Ureter (tissue), 1 donor: ENCODE measurements at places on chromosomes 16 and 17. TPM values are rescaled to one million over a fixed set of nuclear protein-coding genes. Genes with fewer than 3 reads are reported as not detected.

TMIGD1 gene
- total RNA-seq, result not detected

TBC1D16 gene
- total RNA-seq, result 37.0 TPM

GPT2 gene
- 34.2 TPM for total RNA-seq

ERN2 gene
- total RNA-seq, result 87.6 TPM

ABCA9 gene
- 4.3 TPM for total RNA-seq

GCGR gene
- not detected for total RNA-seq
